Effector memory CD8-positive, alpha-beta T cell (primary cell): ENCODE measurements at places on chromosomes 2 and 18.
A peak's percentile ranks its signal among the peaks of the same experiment; 100 is the strongest.

DNA sequence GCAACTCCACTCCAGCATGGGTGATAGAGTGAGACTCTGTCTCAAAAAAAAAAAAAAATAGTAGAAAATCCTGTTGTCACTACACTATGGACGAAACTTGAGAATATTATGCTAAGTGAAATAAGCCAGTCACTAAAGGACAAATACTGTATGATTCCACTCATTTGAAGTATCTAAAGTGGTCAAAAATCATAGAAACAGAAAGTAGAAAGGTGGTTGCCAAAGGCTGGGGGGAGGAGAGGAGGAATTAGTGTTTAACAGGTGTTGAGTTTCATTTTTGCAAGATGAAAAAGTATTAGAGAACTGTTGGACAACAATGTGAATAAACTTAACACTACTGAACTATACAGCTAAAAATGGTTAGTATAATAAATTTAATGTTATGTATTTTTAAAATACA is 18.8 kb upstream of the RMP24 start:
- H3K4me1 ChIP-seq: peaks cover 7% of the 10 kb centered on the region
- H3K4me3 ChIP-seq: no peak overlapping the region
- H3K36me3 ChIP-seq: peaks cover 4% of the 10 kb centered on the region
- DNase-seq: no peak
- H3K27me3 ChIP-seq: peaks cover 62% of the 10 kb centered on the region

GRCh38 chr2:233853883-233854240 is 473 bp downstream of the HJURP start:
- H3K27ac ChIP-seq: peak overlapping the region; percentile 8
- H3K27me3 ChIP-seq: peaks cover 14% of the 10 kb centered on the region
- peaks cover 7% of the 10 kb centered on the region for H3K36me3 ChIP-seq
- peaks cover 12% of the 10 kb centered on the region for H3K4me1 ChIP-seq

GRCh38 chr2:7593360-7593759 is 676.1 kb downstream of the RNF144A start:
- no peak for DNase-seq
- H3K27ac ChIP-seq: no peak overlapping the region
- H3K4me3 ChIP-seq: no peak overlapping the region

GRCh38 chr18:36471393-36471792 is 173.9 kb downstream of the FHOD3 start:
- H3K4me3 ChIP-seq: no peak overlapping the region
- no peak for DNase-seq
- no peaks in the 10 kb centered on the region for H3K36me3 ChIP-seq
- H3K27me3 ChIP-seq: peaks cover 9% of the 10 kb centered on the region
- no peaks in the 10 kb centered on the region for H3K4me1 ChIP-seq

DNA sequence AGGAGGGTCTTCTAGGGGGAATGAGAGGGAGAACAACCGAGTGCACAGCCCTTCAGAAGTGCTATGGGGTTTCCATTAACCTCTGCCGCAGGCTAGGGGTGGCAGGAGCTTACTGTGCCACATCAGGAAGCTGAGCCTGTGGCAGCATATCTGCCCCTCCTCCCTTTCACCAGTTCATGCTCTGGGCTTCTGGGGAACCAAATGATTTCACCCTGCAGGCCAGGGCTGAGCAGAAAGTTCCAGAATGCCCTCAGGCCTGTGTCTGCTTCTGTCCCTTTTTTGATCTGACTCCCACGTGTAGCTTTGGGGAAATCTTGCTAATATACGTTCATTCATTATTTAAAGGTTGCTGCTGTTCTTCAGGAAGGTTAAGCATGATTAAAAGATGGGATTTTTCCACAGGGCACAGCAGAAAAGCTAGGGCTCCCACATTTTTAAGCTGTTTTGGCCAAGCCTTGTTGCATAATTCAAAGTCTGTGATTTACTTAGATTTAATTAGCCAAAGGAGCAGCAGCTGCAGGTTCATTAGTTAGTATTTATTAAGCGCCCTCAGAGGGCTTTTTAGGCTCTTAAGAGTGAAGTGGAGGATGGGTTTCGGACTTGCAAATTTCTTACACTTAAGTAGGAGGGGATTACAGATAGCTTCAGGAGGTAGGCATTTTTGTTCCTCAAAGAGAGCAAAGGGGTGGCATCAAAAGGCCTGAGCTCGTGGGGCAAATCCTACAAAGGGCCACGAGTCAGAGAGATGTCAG is 10.2 kb downstream of the TMEM247 start:
- no peak overlapping the region for H3K4me3 ChIP-seq
- no peaks in the 10 kb centered on the region for H3K27me3 ChIP-seq
- DNase-seq: no peak
- H3K36me3 ChIP-seq: no peaks in the 10 kb centered on the region
- no peak overlapping the region for H3K27ac ChIP-seq

DNA sequence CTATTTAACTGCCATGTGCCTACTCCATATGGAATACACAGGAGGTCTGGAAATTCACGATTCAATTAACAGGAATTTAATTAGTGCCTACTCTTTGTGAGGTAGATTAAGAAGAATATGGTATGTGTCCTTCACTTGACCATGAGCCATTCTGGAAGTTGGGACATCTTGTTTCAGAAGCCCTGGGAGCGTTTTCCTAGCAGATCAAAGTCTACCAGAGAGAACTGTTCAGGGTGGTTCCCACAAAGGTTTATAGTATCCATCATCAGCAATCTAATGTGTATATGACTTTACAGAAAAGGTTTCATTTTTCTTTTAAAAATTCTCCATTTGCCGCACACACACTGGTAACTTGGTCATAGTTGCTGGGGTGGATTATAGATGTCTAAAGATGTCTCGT is 159.1 kb downstream of the LRRTM1 start:
- DNase-seq: no peak
- H3K27ac ChIP-seq: no peak overlapping the region
- H3K4me3 ChIP-seq: no peak overlapping the region

- H3K27me3 ChIP-seq: peaks cover 18% of the 10 kb centered on the region
- no peak for DNase-seq
- H3K4me3 ChIP-seq: no peak overlapping the region
- H3K36me3 ChIP-seq: no peaks in the 10 kb centered on the region
- no peak overlapping the region for H3K27ac ChIP-seq
Observed at GRCh38 chr2:158999458-158999857, 31.0 kb downstream of the TANC1 start.

DNA sequence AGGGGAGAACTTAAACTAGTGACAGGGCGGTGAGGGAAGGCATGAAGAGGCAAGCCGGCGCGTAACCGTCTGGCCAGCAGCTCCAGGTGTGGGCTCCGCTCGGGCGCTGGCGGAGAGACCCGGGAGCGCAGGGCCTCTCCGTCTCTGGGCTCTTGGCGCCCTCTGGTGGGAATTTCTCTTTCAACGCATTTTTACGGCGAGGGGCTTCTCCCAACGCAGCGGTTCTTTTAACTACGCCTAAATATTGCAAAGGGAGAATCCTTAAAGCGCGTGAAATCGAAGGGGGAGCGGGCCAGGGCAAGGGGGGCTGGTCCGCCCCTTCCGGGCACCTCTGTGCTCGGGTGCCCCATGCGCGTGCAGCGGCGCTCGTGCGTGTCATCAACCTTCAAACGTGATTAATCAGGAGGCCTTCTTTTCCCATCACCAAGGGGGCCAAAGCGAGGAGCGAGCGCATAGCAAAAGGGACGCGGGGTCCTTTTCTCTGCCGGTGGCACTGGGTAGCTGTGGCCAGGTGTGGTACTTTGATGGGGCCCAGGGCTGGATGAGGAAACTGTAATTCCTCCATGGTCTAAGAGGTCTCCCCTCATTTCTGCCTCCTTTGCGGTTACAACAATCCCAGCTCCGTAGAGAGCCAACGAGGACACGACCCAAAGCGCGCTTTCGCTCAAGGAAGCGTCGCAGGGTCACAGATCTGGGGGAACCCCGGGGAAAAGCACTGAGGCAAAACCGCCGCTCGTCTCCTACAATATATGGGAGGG is 762 bp upstream of the GAD1 start:
- no peak overlapping the region for H3K27ac ChIP-seq
- DNase-seq: peak; percentile 44
- peaks cover 72% of the 10 kb centered on the region for H3K27me3 ChIP-seq
- H3K4me3 ChIP-seq: peak overlapping the region; percentile 76

GRCh38 chr18:64103986-64104385 is 44.9 kb downstream of the LINC00305 start:
- H3K27ac ChIP-seq: no peak overlapping the region
- no peaks in the 10 kb centered on the region for H3K27me3 ChIP-seq
- no peak overlapping the region for H3K4me3 ChIP-seq
- DNase-seq: no peak
- no peaks in the 10 kb centered on the region for H3K4me1 ChIP-seq

DNA sequence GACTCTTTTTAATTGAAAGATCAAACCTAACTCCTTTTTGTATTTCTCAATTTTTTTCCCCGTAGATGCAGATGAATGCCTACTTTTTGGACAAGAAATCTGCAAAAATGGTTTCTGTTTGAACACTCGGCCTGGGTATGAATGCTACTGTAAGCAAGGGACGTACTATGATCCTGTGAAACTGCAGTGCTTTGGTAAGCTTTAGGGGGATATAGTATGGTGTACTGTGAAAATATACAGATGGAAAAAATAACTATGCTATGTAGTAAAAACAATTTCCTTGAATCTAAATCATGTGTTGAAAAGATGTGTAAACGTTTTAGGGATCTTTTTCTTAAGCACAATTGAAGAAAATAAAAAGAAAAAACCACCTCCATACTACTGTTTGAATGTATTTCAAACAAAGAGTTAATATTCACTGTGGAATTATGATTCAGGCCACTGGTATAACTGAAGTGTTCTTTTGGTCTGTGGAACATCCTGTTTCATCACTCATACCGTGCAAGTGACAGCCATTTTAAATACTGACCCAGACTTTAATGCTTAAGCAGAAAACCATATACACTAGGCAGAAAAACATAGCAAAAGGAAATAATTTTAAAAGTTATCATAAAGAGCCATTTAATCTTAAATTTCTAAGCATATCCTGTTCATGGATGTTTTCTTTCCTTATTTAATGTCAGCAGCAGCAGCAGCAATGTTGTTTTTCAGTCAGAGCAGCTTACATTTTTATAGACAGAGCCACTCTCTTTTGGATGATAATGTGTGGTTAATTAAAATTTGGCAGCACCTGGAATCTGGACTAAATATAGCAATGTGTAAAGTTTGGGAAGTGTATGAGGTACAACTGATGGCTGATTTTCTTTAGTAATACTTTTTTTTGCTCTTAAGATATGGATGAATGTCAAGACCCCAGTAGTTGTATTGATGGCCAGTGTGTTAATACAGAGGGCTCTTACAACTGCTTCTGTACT is 112.8 kb upstream of the RASGRP3 start:
- no peaks in the 10 kb centered on the region for H3K36me3 ChIP-seq
- H3K4me1 ChIP-seq: no peaks in the 10 kb centered on the region
- no peak overlapping the region for H3K4me3 ChIP-seq

- no peaks in the 10 kb centered on the region for H3K27me3 ChIP-seq
- no peak overlapping the region for H3K4me3 ChIP-seq
- no peaks in the 10 kb centered on the region for H3K36me3 ChIP-seq
- no peak for DNase-seq
- no peak overlapping the region for H3K27ac ChIP-seq
Observed at GRCh38 chr2:41446266-41446665, 601.6 kb upstream of the PKDCC start.

DNA sequence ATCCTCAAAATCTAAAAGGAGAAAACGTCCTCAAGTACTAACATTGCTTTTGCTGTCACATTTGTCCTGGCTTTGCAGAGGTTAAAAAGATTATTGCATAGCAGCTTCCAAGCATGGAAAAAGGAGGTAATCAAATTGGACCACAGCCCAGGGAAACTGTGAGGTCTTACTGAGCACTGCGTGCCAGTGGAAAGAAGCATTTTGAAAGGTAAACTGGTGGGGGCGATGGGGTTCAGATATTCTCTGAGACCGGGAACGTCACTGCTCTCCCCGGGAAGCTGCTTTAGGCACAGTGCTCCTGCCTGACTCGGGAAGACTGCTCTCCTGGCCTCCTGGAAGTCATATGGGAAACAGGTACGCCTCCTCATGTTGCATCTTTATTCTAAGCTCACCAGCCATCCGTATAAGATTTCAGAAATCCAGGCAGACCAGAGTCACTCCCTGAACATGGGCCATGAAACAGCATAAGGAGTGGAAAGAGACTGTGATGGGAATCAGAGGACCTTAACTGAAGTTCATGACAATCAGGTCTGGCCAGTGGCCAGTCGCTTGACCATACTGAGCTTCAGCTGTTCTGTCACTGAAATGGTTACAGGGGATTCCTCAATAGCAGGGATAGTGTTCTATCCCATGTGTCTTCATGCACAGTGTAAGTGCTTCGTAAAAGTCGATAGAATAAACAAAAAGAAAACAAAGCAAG is 284.1 kb downstream of the TRIB2 start:
- no peak overlapping the region for H3K27ac ChIP-seq
- peaks cover 4% of the 10 kb centered on the region for H3K4me1 ChIP-seq
- H3K27me3 ChIP-seq: no peaks in the 10 kb centered on the region
- no peak for DNase-seq
- H3K36me3 ChIP-seq: no peaks in the 10 kb centered on the region

DNA sequence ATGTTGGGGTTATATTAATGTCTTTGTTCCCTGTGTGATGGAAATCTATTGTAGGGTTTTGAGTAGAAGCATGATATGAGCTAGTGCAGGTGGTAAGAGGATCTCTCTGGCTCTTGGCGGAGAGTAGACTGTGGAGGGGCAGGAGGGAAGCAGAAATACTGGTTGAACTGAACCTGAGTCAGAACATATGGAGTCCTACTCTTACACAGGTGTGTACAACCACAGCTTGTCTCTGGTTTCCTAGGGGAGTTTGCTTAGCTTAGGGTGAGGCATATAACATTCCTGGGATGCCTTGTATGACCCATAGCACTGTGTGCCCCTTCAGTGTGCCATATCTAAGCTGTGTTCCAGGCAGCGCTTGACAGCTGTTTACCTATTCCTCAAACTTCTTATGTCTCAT is 97.3 kb upstream of the GCFC2 start:
- DNase-seq: no peak
- no peaks in the 10 kb centered on the region for H3K4me1 ChIP-seq
- peaks cover 4% of the 10 kb centered on the region for H3K27me3 ChIP-seq
- no peaks in the 10 kb centered on the region for H3K36me3 ChIP-seq
- H3K4me3 ChIP-seq: no peak overlapping the region
- no peak overlapping the region for H3K27ac ChIP-seq

DNA sequence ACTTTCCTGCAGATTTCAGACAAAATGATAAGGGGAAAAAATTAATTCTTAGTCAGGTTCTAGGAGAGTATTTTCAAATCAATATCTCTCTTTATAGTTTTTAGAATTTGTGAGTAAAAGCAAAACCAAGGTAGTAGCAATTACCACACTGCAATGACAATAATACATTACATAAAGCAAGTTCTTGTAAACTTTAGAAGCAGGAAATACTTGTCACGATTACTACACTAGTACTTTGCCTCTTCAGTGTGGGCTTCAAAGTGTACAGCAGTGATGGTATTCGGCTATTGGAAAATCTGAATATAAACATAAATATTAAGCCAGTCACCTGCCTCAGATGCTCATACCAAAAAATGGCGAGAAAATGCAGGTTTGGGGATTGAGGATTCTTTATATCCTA is 81.0 kb downstream of the ALPK2 start:
- H3K27me3 ChIP-seq: peaks cover 29% of the 10 kb centered on the region
- H3K27ac ChIP-seq: no peak overlapping the region
- H3K4me1 ChIP-seq: no peaks in the 10 kb centered on the region
- H3K4me3 ChIP-seq: no peak overlapping the region

- no peak overlapping the region for H3K4me3 ChIP-seq
- H3K27me3 ChIP-seq: no peaks in the 10 kb centered on the region
- H3K27ac ChIP-seq: no peak overlapping the region
- no peaks in the 10 kb centered on the region for H3K4me1 ChIP-seq
- DNase-seq: no peak
Observed at GRCh38 chr2:107281637-107282036, 395.7 kb upstream of the ST6GAL2 start.
